Left cardiac atrium (tissue), 4 donors: ENCODE measurements at places on chromosomes 1 and 21.
A peak's percentile ranks its signal among the peaks of the same experiment; 100 is the strongest.

DNA sequence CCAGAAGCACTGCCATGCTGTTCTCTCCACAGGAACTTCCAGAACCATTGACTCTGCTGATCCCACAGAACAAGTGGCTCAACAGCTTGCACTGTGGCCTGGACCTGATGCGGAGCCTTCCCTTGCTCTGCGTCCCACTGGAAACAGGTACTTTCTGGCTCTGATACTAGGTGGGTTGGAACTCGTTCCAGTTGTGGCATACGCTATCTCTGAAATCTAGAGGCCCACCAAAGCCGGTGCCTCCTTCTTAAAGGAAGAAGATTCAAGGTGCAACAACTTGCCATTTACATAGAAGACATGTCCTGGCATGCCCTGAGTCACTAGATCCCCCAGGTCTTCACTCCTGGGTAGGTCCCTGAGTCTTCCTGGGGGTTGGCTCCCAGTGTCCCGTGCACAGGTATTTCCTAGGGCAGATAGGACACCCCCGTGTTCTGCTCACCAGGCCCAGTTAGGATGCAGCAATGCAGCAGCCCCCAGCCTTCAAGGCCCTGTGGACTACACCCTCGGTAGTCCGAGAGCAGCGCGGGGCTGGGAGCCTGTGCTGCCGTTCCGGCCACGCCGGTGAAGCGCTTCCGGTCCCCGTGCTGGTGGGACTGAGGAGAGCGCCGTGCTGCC is 10.8 kb upstream of the PCBP3 start:
- DNase-seq, result no peak

- no peak for DNase-seq
These were observed 20.0 kb downstream of the METTL13 start for GRCh38 chr1:171801487-171801891.

GRCh38 chr1:200980452-200980772 is 43.1 kb downstream of the KIF21B start:
- DNase-seq, result no peak

DNA sequence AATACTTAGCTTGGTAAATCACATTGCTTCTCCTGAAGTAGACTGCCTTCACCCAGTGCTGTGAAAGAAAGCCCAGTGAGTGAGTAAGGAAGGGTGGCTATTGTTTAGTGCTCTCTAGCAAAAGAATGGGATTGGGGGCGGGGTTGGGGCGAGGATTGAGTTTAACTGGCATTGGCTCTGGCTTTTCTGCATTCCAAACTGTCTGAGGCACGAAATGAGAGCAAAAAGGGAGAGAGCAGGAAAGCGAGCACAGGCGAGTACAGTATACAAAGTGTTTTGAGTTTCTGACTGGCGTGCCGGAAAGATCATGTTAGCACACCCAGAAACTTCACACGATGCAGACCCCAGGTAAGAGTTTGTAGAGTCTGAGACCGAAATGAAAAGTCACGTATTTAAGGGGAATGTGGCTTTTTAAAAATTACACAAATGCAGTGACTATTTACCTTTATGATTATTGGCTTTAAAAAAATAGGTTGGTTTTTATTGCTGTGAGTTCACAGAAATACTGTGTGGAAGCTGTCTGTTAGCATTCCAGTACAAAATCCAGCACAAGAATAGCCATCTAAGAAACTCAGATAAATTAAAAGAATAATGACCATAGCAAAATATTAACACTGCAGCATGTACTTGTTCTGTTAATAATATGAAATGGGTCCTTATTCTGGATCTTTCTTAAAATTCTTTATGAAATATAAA is 155.4 kb downstream of the CLEC20A start:
- peak; percentile 44 for DNase-seq

DNA sequence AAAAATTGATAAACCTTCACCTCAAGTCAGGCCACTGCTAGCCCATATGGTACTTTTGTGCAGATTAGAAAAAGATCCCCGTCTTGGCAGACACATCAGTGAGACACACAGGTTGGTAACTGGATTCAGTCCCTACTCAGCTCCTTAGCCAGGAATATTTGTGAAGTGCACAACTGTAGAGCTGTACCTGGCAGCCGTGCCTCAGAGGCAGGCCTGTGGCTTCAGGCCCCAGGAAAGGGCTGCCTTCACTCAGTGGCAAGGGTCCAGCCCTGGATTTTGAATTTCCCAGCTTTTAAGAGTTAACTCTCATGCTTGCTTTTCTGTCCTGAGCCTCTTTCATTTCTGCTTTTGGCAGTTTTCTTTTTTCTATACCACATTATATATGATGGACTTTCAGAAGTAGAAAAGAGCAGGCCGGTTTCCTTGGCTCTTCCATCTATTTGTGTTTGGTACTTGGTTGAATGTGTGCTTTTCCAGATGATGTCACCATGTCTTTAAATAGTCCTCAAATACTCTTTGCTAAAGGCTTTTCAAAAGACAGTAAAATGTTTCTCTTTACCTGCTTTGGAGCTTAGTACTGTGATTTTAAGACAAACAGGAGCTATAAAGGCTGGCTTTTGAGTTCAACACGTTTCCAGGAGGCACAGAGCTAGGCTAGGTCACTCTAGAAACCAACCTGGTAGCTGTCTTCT is 186.6 kb downstream of the AK5 start:
- no peak for DNase-seq

- no peak for DNase-seq
These were observed 19.9 kb upstream of the WDR26 start for GRCh38 chr1:224454402-224455055.

DNA sequence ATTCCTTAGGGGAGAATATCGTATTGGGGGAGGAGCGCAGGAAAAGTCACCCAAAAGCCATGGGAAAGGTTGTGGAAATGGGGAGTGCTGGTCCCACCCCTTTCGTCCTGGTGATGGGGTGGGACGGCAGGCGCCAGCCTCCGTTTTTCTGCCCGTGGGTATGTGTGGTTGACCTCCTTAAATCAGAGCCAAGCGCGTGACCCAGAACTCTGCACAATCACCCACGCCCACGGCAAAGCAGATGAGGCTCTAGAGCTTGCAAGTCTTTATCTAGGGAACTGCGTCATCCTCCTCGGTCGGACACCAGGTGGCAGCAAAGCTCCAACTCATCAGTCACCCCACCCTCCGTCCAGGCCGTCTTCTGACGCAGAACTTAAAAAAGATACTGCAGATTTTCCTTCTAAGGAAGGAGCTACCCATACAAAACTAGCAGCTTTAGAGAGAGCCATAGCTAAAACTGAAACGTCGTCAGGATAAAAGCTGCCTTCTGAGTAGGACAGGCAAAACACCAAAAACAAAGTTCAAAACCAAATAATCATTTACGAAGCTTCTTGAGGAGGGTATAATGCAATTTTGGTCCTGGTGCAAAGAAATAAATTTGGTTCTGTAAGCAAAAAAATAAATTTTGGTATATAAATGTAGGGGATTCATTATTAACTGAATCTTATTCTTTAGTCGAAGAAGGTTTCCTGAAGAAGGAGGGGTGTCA is 62.0 kb downstream of the TBX19 start:
- peak; percentile 87 for DNase-seq

DNA sequence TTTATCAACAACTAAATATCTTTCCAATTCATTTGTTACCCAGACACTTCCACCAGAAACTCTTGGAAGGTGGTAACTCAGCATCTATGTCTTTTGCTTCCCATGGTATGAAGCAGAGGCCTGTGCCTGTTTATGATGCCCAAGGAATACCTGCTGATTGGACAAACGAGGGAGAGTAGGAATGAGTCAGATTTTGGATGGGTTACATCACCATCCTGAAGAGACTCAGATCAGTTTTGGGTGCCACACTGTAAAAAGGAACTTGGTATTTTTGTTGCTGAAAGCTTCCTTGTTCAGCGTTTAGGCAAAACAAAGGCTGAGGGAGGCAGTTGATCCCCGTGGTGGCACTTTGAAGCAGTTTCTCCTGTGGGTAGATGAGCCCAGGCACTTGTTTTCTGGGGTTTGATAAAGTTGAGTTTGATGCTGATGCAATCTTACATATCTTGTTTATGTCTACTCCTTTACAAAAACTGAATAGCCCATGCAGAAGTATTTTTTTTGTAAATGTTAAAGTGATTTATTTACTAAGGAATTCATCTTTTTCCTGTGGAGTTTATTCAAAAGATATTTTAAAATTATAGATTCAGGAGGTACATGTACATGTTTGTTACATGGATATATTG is 26.7 kb upstream of the CYP4X1 start:
- no peak for DNase-seq

DNA sequence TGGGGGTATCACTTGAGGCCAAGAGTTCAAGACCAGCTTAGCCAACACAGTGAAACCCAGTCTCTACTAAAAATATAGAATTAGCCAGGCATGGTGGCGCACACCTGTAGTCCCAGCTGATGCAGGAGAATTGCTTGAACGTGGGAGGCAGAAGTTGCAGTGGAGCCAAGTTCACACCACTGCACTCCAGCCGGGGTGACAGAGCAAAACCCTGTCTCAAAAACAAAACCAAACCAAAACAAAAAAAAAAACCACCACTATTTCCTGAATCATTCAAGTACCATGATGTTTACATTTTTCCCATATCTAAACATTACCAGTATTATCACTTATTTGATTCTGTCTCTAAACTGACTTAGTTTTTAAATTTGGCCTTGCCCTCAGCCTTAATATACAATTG is 29.5 kb downstream of the TUT4 start:
- DNase-seq, result no peak

DNA sequence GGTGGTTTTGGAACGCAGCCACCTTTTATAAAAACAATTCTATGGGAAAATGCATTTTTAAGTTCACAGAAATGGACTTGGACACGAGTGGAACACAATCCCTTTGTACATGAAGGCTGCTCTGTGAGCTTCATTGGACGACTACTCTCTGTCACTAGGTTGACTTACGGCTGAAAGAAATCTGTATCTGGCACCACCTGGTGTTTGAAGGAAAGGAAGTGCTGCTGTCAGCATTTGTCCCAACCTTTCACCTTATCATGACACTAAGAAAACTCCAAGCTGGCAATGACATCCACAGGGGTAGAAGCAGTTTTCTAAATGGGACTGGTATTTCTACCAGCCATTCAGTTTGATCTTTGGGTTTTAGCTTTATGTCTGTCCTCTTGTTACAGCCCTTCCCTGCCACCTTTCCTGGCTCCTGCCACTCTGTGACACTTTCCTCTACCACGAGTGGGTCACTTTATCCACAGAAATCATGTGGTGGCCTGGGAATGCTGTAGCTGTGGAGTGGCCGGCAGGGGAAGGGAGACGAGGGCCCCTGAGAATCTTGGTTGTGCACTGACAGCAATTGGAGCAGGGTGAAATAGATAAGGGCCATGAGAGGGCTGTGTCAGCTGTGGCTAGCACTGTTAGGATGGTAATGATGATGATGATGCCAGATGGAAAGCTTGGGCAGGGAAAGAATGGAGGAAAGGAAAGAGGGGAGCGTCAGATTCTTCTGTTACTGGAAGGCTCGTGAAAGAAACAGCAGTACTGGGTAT is 85.2 kb downstream of the TBX19 start:
- DNase-seq, result no peak

- DNase-seq, result no peak
These were observed 36.1 kb downstream of the ESRRG start for GRCh38 chr1:216686860-216687766.

DNA sequence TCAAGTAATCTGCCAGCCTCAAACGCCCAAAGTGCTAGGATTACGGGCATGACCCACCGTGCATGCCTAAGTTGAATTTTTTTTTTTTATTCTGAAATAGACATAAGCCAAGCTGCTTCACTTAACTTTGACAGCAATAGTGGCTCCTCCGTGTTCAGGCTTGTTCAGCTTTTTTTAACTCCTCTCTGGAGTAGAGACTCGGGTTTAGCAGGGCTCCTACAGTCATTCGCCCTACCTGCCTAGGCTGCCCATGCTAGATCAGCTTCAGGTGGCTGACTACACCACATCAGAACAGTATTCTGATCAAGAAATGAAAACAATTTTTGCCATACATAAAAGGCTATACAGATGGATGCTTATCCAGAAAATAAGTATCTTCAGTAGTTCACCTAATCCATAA is 14.7 kb downstream of the ARID4B start:
- no peak for DNase-seq

- DNase-seq, result no peak
These were observed 28.3 kb upstream of the PCBP3 start for GRCh38 chr21:45615145-45615711.

- no peak for DNase-seq
These were observed 201.0 kb downstream of the LYPLAL1 start for GRCh38 chr1:219374636-219375035.

DNA sequence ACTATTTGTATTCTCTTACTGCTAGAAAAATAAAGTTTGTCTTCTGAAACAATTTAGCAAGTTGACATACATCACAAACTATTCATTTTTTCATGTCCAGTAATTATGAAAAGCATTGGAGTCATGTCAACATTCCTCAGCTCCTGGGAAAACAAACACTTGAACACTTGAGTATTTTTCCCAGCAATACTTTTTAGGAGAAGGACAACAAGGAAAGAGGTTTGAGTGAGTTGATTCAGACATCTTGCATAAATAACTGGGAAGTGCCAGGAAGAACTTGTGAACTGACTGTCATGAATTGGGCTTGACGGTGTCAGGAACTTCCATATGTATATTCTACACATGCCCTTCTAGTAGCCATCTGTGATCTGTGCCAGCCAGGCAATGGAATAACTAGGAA is 195.6 kb downstream of the HMCN1 start:
- DNase-seq, result no peak

DNA sequence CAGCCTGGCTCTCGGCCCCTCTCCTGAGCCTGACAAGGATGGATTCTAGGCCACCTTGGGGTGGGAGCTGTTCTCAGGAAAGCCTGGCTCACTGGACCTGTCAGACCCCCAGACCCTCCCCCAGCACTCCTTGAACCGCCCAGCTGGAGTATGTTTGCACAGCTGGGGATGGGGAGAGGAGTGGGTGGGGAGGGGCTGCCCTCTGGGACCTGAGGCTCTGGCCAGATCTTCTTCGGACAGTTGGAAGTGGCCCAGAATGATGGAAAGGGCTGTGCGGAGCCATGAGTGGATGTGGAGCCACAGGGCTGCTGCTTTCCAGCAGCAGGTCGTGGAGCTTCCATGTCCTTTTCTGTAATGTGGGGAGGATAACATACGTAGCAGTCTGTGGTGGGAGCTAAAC is 43.0 kb upstream of the TRABD2B start:
- no peak for DNase-seq

GRCh38 chr1:98989556-98989907 is 15.1 kb downstream of the PLPPR5 start:
- DNase-seq, result no peak

- no peak for DNase-seq
These were observed 267.0 kb downstream of the KCTD3 start for GRCh38 chr1:215833941-215834729.
